Motor neuron (in vitro differentiated cells): ENCODE measurements at places on chromosomes 1 and 21.

DNA sequence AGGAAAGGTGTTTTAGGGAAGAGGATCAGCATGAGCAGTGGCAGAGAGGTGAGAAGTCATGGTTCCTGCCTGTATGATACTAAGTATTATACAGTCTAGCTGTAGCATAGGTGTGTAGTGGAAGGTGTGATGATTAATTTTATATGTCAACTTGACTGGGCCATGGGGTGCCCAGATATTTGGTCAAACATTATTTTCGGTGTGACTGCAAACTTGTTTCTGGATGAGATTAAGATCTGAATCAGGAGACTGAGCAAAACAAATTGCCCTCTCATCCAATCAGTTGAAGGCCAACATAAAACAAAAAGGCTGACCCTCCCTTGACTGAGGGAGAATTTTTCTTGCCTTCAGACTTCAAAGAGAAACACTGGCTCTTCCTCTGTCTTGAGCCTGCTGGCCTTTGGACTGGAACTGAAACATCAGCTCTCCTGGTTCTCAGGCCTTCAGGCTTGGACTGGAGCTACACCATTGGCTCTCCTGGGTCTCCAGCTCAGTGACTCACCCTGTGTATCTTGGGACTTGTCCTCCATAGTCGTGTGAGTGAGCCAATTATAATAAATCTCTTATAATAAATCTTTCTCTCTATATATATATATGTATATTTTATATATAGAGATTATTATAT, 6.8 kb upstream of the CDC42 start:
- no peak for ATAC-seq

DNA sequence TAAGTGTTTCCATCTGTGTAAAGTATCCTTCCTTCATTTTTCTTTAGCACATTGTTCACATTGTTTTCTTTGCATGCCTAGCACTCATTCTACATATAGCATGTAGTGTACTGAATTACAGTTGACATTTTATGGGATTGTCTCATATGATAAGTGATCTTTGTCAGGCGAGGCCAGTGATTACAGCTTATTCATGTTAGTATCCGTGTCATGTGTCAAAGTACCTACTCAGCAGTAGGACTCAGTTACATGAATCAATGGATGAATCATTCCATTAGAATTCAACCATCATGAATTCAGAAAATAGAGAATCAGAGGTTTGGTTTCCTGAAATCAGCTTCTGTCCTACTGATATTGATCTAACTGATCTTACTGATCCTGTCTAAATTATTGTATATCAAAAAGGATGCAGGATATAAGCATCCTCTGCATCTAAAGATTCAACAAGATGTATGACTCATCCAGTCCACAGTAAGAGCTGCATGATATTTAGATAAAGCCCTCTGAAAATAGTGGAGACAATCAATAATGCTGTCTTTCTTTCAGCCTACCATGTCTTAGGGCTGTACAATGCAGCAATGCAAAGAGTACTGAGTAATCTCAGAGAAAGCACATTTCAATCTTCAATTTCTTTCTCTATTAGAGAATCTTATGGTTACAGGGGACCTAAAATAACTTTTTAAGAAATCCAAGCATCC, 20.7 kb upstream of the HRNR start:
- peak; percentile 95 for ATAC-seq

GRCh38 chr1:198056255-198056654, 100.5 kb upstream of the NEK7 start:
- no peak for ATAC-seq

DNA sequence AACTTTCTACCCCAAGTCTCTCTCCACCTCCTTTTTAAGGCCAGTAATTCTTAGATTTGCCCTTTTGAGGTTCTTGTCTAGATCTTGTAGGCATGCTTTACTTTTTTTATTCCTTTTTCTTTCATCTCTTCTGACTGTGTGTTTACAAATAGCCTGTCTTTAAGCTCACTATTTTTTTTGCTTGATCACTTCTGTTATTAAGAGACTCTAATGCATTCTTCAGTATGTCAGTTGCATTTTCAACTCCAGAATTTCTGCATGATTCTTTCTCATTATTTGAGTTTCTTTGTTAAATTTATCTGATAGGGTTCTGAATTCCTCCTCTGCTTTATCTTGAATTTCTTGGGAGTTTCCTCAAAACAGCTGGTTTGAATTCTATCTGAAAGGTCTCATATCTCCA, 30.9 kb downstream of the XPR1 start:
- no peak for ATAC-seq
